ENCODE measurements at places on chromosomes 2 and 18.

DNA sequence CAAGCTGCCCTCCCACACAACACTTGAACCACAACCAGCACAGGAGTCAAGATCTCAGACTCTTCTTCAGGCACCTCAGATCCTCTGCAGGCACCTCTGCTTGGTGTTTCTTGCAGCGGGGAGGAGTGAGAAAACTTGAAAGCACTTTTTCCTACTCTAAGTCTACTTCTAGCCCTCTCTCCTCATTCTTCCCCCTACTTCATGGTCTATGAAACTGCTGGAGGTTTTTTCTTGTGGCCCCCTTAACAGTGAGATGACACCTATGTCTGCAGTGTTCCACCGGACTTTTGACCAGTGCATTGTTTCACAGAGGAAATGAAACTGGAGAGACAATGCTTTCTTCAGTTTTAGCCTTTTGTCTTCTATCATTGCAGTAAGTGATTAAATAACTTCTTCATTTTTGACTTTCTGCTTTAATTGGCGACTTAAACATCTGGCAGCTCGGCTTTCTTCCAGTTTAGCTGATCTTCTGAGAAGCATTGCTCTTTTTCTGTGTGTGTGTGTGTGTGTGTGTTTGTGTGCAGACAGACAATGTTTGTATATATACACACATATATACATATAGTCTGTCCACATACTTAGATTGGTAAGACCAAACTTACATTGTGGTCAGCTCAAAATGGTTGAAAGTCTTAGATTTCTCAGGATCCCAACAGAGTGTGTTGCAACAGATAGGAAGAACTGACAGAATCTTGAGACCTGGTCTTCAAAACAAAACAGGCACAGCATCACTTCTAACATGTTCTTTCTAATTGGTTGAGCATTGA lies 1474.0 kb upstream of the TMEFF2 start:
- DNase-seq, result no peak

GRCh38 chr2:27973592-27973991 lies 83.1 kb downstream of the BABAM2 start:
- DNase-seq, result peak; percentile 22

GRCh38 chr18:22283397-22283796 lies 114.0 kb downstream of the GATA6 start:
- no peak for DNase-seq

DNA sequence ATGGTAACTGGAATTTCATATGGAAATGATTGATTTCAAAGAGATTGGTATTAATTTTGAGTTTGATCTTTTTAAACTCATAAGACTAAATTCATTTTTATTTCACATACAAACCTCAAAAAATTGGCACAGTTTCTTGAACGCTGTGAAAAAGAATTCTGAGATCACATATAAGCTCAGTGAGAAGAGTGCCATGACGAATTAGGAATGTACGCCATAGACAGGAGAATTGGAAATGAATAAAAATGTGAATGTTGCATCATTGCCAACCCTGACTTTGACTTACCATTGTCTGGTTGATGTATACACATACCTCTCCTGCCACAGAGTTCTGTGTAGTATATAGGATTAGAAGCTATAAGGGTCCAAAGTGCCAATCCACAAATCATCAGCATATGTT lies 290.4 kb upstream of the ZC3H15 start:
- no peak for DNase-seq

- DNase-seq, result no peak
Measured at GRCh38 chr2:233498126-233498525, 68.5 kb downstream of the USP40 start.

GRCh38 chr2:240966457-240966905 lies 31.9 kb upstream of the SNED1 start:
- DNase-seq, result no peak

All from T47D (cell line).